Stimulated activated CD4-positive, alpha-beta T cell treated with anti-CD3 and anti-CD28 coated beads, Interleukin-1b, Interleukin-23, amount 100 ng/mL, for 1 hour (primary cell): ENCODE measurements at places on chromosomes 12 and 14.

DNA sequence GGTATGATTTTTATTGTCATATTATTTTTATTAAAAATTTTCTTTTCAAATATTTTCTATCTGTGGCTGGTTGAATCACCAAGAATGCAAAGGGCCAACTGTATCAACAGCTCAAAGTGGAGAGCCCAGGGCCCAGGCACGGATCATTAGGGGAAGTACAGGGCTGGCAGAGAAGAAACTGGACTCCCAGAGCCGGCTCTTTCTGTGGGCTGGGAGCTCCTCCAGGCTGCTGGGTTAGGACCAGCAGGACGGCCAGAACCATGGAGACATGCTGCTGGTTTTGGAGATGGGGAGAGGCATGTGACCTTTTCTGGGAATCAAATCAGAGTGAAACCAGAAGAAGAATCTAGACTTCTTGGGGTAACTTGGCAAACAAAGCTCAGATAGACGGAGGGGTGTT is 220.5 kb downstream of the CACNA1C start:
- no peak for DNase-seq

DNA sequence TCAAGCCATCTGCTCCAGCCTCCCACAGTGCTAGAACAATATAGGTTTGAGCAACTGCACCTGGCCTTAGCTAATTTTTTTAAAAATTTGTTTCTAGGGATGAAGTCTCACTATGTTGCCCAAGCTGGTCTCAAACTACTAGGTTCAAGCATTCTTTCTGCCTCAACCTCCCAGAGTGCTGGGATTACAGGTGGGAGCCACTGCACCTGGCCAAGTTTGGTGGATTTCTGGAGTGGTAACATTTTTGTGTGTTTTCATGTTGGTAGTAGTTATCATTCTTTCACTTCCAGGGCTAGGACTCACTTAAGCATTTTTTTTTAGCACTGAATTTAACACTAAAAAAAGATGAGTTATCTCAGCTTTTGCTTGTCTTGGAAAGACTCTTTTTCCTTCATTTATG is 328.0 kb upstream of the RGS6 start:
- DNase-seq = no peak

- no peak for DNase-seq
Observed at GRCh38 chr14:61641914-61642613, 53.2 kb upstream of the HIF1A start.

- no peak for DNase-seq
Observed at GRCh38 chr12:104049278-104049902, 597 bp downstream of the GLT8D2 start.

DNA sequence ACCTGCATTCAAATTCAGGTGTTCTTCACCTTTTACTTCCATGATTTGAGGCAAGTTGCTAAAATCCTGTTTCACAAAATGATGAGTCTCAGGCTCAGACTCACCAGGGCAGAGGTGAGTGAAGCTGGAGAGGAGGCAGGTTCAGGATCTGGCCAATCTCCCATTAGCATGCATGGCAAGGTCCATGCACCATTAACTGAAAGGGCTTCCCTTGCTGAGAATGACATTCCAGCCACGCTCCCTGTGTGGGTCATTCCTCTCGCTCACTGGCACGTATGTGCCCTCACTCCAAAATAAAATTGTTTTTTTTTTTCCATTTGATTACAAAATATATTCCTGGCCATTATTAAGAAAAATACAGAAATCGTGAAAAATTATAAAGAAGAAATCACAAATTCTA is 257.6 kb downstream of the C12orf75 start:
- DNase-seq = no peak

DNA sequence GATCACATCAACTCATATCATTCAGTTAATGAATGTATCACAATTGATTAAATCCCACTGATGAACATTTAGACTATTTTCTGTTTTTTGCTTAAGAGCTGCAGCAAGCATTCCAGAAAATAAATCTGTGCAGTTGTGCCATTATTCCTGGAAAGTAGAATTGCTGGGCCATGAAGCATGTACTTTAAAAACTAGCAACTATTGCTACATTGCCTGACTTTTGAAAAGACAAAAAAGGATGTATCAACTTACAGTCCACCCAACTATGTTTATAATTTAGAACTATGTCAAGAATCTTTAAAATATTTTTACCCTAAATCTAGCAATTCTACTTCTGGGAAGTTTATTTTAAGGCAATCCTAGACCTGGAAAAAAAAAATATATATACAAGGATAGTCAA is 33.4 kb upstream of the ERGIC2 start:
- DNase-seq = no peak

- DNase-seq = no peak
Observed at GRCh38 chr12:124508381-124509079, 58.9 kb downstream of the NCOR2 start.

DNA sequence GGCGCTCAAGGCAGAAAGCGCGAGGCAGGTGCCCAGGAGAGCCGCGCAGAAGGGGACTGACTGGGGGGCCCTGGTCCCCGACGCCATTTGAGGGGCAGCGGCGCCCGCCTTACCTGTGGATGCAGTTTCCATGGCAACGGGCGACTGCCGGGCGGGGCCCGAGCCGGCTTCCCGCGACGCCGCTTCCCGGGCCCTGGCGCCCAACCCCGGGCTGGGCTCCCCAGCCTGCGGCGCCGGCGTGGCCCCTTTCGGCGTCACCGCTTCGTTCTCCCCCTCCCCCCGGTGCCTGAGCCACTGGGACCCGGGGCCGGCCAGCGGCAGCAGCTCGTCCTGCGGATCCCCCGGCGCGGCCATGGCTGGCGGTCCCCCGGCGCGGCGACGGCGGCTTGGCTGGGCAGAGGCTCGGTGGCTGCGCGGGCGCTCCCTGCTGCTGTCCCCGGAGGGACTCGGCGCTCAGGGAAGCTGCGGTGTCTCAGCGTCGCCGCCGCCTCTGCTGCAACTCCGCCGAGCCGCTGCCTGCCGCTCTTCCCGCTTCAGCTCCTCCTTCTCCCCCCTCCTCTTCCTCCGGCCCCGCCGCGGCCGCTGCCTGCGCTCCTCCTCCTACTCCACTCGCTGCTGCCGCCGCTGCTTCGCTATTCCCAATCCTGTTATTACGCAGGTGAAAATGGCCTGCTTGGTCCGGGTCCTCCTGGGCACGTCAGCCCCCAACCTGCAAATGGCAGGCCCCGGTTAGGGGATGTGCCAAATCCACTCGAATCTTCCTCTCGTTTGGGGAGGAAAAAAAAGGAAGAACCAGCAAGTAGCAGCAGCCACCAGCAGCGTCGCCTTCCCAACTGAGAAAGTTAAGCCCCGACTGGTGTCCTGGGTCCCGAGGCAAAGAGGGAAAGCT is at the start of gene RTN1:
Gene RTN1 (minus strand): TSS at position 500 of the 889 bp plus-strand sequence. CDS start 146 bp downstream, at position 354.
- DNase-seq = no peak

DNA sequence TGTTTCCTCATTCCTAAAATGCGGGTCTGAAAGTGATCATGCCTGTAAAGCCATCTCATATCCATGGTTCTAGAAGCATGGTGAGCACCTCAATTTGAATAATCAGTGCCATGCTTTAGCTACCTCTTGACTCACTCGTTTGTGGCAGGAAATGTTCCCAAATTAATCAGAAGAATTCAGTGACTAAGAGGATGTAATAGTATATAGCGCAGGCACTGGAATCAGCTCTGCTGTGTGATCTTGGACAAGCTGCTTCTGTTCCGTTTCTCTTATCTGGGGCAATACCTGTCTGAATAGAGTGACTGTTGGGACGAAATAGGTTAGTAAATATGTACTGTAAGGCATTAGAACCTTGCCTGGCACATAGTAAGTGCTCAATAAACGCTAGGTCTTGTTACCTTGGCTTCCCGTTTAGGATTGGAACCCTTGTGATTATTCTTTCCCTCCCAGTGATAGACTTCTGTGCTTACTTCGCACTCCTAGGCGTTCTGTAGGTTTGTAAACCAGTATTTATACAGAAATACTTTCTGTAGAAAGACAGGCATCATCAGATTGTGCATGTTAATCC is 820 bp upstream of the SMAGP start:
- no peak for DNase-seq

DNA sequence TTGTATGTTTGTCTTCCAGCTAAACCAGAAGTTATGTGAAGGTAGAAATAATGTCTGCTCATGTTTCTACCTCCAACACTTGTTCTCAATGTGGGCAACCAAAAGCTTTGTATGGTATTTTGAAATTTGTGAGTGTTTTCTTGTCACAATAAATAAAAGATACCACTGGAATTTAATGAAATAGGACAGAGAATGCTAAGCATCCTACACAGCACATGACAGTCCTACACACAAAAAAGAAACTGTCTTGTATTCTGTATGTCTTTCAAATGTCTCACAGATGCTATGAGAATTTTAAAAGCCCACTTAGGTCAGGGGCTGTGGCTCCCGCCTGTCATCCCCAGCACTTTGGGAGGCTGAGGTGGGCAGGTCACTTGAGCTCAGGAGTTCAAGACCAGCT is 68.9 kb downstream of the RALGAPA1 start:
- DNase-seq = no peak

DNA sequence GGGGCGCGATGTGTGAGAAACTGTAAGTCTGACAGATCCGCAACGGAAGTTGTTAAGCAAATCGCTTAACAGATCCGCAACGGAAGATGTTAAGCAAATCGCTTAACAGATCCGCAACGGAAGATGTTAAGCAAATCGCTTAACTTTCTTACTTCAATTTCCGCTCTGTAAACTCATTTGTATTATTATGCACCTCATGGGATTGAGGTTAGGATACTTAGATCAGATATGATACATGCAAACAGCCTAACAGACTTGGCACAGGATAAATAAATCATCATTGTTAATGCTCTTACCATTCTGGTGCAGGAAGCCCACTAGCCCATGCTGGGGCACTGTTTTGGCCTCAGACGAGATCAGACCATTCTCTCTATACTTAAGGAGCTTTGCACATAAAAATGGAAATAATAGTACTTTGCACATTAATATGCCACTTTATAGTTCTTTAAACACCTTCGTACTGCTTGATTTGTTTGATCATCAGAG is 399 bp downstream of the NCAPD2 start:
- no peak for DNase-seq

DNA sequence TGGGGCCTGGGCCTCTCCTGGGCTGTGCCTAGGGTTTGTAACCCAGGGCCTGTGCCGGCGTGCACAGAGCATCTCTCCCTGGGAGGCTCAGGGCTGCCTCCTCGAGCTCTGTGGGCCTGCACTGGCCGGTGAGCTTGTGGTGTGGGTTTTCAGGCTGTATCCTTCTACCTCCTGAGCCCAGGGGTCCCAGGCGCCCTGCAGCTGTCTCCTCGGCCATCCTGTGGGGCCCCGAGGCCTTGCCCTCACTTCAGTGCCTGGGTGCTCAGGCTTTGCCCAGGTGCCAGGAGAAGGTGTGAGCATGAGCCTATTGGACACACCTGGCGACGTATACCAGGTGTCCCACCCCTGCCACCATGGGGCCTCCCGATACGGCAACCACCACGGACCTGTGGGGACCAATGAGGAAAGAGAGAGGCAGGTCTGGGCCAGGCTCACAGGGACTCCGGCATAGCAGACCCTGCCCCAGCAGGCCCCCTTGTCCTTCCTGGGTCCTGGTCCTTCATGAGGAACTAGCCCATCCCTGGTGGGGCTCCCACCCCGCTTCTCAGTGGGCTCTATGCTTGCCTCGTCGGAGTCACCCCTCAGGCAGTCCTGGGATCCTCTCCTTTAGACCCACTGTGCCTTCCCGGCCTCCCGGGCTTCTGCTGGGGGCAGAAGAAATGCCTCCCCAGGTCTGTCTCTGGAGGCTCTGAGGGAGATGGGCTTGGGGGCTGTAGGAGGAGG is 400.2 kb downstream of the TMEM121 start:
- DNase-seq = no peak

GRCh38 chr14:74457565-74457895 is 31.5 kb upstream of the SYNDIG1L start:
- DNase-seq = no peak

GRCh38 chr12:16261944-16262475 is 15.5 kb downstream of the SLC15A5 start:
- no peak for DNase-seq

GRCh38 chr12:86213012-86213411 is 43.2 kb downstream of the MGAT4C start:
- DNase-seq = no peak

GRCh38 chr12:98232753-98233390 is 282.5 kb upstream of the TMPO start:
- no peak for DNase-seq

- no peak for DNase-seq
Observed at GRCh38 chr14:92466059-92466458, 47.5 kb upstream of the RIN3 start.

GRCh38 chr12:76226397-76226796 is 121.8 kb downstream of the BBS10 start:
- no peak for DNase-seq

DNA sequence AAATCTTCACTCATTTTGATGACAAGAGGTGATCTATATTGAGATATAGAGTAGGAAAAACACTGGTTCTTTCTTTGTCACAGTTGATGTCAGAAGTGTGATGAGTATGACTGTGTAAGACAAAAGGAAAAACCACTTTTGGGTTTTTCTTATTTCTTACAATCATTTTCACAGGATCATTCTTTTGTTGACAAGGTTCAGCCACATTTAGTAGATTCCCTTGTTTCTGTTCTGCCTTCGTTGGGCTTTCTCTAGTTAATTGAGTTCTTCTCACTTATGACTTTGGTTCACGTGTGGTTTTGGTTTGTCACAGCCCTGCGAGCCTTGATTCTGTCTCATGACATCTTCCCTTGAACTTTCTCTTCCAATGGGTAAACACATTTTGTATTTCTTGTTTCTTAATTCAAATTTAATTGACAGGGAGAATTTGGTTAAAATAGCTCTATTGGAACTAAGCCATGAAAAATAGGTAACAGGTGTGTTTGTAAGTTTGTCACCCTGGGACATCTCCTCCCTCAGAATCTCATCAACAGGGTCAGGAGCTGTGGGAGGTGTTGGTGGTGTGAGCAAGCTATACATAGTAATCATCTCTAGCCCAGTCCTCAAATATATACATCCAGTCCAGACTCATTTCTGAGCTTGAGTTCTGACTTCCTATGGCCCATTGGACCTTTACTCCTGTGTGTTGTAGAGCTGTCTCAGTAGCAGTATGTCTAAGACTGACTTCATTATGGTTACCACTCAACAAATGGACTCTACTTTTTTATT is 255.3 kb downstream of the BMP4 start:
- DNase-seq = no peak

GRCh38 chr14:93799989-93800921 is 12.0 kb upstream of the PRIMA1 start:
- DNase-seq = no peak

GRCh38 chr12:123050331-123050831 is 69.9 kb downstream of the ARL6IP4 start:
- DNase-seq = no peak

DNA sequence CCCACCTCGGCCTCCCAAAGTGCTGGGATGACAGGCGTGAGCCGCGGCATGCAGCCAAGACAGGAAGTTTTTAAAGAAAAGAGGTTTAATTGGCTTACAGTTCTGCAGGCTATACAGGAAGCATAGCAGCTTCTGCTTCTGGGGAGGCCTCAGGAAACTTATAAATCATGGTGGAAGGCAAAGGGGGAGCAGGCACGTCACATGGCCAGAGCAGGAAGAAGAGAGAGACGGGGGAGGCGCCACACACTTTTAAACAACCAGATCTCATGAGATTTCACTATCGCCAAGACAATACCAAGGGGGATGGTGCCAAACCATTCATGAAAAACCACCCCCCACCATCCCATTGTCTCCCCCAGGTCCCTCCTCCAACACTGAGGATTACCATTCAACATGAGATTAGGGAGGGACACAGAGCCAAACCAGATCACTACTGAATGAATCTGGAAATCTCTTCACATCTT is 14.1 kb downstream of the CCDC63 start:
- DNase-seq = no peak

- DNase-seq = no peak
Observed at GRCh38 chr12:57416039-57416996, 14.5 kb downstream of the R3HDM2 start.

- DNase-seq = no peak
Observed at GRCh38 chr12:26630546-26631027, 202.4 kb downstream of the ITPR2 start.

GRCh38 chr14:39488600-39488999 is 56.4 kb upstream of the FBXO33 start:
- DNase-seq = no peak
